OCI-M1 (cell line): ENCODE measurements at places on chromosomes 7 and 10.

DNA sequence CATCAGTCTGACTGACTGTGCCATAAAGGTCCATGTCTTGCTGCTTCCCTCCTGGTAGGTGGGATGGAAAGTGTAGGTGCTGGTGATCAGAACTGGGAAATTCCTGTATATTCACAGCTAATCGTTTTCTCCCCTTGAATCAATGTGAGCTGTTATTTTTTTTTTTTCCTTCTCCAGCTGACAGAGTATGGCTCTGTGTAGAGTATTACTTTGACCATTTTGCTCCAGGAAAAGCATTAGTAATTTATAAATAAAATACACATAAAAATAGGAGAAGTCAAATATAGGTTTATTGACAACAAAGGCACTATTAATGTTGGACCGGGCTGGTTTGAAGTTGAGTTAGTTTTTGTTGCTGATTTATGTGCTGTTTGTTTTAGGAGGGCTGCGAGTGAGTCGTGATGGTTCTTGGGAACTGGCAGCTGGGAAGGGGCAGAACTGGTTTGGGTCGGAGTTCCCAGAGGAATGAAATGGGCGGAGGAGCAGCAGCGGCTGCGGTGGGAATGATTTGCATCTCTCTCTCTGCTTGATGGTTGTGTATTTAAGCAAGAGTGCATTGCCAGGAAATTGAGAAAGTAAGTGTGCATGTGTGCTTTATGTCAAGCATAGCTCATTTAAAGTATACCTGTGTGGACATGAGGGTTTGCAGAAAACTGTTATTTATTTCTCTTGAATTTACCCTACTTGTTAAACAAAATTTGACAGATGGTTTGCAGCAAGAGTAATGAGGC is 80.9 kb downstream of the LRMDA start:
- DNase-seq = no peak

DNA sequence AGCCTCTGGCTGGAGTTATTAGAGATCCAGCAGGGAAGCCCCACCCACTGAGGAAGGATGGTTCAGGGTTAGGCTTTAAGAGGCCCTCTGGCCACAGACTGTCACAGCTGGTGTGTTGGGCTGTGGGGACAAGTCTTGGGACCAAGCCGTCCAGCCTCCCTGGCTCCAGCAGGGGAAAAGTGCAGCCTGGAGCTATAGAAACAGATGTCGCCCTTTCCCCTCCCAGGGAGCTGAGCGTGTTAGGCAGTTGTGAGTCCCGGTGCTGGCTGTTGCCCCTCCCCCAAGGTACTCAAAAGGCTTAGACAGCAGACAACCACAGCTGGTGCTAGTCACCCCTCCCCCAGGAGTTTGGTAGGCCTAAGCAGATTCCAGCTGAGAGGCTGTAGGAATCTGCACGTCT is 143.4 kb downstream of the TMEM168 start:
- DNase-seq = no peak

- no peak for DNase-seq
Observed at GRCh38 chr7:28771906-28772622, 186.1 kb downstream of the TRIL start.

DNA sequence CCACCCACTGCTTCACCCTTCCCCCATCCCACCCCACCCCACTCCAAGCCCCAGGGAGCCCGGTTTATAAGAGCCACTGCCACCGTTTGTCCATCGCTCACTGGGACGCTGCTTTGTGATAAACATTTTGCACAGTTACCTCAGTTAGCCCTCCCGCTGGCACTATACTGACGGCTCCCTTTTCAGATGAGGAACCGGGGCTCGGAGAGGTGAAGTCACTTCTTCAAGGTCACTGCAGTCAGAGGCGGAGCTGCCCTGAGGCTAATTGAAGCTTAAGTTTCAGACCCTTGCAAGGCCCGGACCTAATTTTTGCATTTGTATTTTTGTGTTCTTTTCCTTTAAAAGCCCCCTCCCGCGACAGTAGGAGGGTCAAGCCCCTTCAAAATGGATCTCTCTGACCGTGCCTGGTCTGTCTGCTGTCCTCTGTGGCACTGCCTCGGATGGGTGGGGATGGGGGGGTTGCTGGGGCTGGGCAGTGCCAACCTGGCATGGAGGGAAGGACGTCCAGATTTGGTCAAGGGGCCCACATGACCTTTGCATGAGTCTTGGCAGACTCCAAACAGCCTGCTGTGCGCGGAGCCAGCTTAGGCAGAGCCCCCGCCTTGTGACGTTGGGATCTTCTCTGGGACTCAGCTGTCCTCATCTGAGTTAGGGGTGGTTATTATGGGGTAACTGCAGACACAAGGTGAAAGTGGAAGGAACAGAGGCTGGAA is 17.7 kb upstream of the NODAL start:
- no peak for DNase-seq

- DNase-seq = no peak
Observed at GRCh38 chr7:1673581-1674118, 3.6 kb downstream of the ELFN1 start.

DNA sequence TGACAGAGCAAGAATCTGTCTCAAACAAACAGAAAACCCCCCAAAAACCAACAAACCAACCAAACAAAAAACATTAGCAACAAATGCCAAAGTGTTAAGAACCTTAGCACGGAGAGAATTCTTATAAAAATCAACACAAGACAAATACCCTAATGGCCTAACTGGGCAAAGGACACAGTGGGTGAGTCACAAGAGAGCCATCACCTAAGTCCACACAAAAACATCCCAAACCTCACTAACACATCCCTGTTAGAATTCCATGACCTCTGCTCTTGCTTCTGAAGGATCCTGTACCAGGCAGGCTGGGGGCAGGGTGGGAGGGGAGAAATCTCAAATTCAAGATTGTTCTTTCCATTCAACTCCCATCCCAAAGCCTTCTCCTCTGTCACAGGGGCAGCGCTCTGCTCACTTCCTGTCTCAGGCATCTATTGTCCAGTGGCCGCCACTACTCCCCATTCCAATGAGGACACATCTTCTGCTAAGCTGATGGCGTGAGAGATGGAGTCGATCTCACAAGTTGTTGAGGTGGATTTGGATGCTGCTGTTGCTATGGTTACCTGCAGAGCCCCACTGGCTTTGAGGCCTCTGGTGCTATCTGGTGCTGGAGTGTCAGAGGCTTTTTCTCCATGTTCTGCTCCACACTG is 9.2 kb downstream of the IL15RA start:
- no peak for DNase-seq

DNA sequence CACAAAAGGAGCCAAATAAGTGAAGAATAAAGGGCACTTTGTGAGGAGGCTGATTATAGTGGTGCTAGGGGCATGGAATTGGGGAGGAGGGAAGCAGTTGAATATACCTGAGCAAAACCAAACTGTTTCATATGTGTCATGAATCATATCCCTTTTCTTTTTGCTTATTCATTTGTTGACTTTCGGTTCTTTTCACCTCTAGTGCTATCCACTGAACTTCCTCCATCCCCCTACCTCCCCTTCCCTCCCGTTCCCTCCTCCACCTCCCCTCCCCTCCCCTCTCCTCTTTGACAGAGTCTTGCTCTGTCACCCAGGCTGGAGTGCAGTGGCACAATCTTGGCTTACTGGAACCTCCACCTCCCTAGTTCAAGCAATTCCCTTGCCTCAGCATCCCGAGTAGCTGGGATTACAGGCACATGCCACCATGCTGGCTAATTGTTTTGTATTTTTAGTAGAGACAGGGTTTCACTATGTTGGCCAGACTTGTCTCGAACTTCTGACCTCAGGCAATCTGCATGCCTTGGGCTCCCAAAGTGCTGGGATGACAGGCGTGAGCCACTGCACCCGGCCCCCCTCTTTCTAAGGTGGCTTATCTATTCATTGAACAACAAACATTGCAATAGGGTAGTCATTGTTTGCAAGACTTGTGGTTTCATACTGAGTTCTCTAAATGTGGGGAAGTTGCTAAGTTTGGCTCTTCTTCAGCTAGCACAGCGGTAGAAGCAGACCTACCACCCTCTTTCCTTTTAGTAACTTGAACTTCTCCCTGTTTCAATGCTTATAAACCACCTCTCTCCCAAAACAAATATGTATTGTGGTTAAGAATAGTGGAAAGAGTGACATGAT is 150.4 kb upstream of the PRPS1L1 start:
- peak; percentile 92 for DNase-seq

DNA sequence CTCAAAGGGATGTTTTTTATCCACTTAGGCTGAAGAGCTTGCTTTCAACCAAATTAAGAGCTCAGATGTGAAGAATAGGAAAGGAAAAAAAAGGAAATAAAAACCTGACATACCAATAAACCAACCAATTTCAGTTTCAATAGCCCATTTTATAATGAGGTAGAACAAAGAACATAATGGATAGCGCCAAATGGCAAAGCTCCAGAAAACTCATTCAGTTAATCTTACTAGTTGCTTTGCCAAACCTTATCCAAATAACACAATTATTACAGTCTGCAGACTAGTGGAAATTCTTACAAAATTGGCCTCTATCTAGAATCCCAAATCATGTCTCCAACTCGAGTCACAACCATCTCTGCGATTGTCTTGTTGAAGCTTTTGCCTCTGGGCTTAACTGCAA is 337.0 kb downstream of the CRPPA start:
- no peak for DNase-seq

DNA sequence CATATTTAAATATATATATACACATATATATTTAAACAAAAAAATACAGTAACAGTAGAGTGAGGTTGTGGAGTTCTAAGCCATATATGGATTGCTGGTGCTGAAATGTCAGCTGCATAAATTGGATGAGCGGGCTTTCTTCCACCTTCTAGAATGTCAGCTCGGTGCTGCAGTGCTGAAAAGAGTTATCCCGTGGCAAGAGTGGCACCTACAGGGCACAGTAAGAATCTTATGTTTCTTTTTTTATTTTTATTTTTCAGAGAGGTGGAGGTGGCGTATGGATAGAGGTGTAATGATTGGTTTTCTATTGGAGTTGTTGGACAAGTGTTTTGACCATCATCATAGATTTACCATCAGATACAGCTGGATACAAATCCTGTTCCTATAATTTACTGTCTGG is 86.2 kb upstream of the DYNC1I1 start:
- peak; percentile 91 for DNase-seq

DNA sequence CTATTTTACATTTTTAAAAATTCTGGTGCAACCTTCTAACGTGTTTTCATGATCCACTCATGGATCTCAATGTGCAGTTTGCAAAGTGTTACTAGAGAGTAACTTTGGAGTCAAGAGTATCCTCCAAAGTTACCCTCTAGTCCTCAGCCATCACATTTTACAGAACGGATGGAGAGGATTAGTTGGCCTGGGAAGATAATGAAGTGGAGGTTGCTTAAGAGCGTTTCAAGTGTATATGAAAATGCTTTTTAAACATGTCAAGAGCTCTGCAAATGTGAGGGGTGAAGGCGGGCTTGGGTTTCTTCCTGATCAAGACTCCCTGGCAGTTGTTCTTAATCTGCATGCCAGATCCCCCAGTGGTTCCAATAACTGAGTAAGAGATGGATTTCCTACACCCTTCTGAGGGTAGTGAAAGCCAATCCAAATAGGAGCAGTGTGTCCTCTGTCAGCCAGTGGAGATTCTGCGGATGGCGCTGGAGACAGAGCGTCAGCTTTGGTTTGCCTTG is 299.4 kb upstream of the NPVF start:
- no peak for DNase-seq

- peak; percentile 60 for DNase-seq
Observed at GRCh38 chr7:148700661-148701064, 2.0 kb downstream of the CUL1 start.

DNA sequence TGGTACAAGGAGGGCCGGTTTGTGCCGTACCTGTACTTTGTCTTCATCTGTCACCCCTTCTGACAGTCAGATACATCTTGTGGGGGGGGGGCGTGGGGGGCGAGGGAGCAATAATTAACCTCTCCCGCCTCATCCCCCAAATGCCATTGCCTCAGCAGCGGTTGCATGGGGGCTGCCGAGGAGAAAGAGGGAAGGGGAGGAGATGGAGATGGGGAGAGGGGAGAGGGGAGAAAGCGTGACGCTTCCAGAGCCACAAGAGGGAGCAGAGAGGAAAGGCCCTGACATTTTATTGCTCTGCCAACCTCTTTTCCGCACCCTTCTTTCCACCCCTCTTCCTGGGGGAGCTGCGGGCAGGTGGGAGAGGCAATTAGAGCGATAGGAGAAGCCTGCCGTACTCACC is 11.8 kb downstream of the KAZALD1 start:
- no peak for DNase-seq

- peak; percentile 77 for DNase-seq
Observed at GRCh38 chr10:9331583-9332008, 1277.1 kb downstream of the GATA3 start.

DNA sequence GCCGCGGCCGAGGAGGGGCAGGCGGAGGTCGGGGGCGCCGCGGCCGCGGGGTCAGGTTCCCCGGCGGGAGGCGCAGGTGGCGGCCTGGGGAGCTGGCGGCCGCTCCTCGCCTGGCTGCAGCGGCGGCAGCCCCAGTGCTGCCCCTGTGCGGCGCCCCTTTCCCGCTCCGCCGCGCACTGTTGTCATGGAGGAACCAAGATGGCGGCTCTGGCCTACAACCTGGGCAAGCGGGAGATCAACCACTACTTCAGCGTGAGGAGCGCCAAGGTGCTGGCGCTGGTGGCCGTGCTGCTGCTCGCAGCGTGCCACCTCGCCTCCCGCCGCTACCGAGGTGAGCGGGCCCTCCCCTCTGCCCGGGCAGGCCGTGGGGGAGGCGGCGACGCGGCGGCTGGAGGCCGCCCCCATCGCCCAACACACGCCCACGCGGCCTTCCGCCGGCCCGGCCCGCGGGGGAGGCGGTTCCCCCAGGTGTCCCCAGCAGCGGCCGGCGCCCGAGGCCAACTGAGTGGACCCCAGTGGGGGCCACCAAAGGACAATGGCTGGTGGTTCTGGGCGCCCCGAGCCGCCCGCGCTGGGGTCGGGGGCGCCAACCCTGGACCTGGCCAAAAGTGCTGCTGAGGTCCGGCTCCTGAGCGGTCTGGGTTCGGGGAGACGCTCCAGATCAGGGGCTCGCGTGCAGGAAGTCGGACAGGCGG is 425 bp downstream of the CASD1 start:
- DNase-seq = peak; percentile 90

GRCh38 chr10:74244097-74244685 is 93.2 kb downstream of the ADK start:
- DNase-seq = peak; percentile 83

DNA sequence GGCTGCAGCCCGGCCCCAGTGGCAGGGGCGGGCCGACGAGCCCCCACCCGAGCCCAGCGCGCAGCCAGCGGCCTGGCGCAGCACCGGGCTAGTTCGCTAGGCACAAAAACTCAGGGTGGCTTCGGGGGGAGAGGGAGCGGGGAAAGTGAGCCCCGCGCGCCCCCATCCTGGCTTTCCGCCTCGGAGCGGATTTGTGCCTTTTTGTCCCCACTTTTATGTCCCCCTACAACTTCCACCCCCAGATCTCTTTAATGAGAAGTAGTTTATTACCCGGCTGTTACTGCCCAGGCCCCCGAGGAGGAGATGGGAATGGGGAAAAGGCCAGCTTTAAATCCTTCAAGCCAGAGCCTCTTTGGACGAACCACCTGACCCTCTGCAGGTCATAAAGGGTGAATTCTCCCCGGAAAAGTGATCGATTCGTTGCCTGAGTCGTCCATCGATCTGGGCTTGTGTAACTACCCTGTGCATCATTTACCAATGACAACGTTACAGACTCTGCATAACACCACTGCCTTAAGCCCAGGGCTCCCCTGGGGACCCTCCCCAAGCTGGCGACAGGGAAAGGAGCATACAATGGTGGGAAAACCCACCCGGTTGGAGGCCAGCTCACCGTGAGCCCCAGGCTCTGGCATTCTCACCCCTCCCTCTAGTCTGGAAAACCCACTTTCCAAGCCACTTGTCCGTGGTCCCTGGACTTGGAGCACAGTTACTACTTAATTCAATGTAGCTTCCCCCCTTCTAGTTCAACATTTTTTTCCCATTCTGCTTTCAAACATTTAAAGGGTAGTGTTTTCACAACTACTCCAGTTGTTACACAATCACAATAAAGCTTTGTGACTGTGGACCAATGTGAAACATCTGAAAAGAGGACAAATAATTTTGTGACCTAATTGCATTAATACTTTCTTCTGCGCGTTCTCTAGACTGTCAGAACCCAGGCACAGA is 748 bp upstream of the SH3PXD2A start:
- DNase-seq = no peak
